Common myeloid progenitor, CD34-positive (primary cell): ENCODE measurements at places on chromosomes 3 and 15.

DNA sequence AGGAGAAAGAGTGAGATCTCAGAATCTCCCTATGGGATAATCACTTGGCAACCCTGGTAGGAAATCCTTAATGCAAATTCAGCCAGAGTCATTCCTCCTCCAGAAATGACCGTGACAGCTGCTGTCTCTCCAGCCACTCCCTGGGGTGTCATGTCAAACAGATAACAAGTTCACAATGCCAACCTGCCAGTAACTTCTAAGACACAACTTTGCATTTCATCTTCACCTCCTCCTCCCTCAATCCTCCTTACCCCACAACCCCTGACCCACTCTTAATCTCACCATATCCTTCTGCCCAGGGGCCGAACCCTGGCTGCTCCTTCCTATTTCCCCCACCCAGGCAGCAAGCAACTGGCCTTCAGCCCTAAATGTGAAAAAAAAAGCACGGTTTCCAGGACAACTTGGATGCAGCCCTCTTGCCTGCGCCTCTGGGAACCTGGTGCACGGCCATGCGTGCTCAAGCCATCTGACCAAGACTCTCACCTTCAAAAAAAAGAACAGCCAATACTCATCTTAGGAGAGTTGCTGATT is 166.0 kb downstream of the NTRK3 start:
- no peak for DNase-seq

DNA sequence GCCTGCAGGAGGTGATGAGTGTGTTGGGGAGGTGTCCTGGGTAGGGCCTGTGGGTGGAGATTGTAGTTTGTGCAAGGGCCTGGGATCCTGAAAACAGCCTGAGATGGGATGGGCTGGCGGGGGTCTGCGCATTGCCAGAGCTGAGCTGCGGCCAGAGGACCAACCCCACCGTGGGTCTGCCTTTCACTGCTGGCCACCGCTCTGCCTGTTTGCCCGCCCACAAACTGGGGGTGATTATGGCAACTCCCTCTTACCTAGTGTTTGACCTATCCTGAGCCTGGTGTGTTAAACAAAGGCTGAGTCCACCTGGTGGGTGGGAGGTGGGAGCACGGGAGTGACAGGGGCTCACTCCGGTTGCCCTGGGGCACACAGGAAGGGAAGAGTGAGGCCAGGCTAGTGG is 9.8 kb downstream of the ABTB1 start:
- DNase-seq: no peak

DNA sequence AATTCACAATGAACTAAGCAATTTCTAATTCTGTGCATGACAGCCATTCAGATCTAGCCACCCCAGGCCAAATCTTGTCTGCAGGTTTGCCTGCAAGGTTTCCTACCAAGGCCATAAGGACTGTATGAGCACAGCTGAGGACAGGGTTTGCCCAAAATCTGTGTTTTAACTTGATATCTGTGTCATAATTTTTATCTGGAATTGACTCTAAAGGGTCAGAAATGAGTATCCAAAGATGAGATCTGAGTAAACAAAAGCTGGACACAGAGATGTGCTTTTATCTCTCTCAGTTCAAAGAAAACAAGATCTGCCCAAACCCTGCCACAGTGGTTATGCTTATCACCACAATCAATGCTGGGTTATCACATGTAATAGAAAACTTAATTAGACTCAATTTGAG is 154.6 kb upstream of the COL8A1 start:
- DNase-seq: no peak

DNA sequence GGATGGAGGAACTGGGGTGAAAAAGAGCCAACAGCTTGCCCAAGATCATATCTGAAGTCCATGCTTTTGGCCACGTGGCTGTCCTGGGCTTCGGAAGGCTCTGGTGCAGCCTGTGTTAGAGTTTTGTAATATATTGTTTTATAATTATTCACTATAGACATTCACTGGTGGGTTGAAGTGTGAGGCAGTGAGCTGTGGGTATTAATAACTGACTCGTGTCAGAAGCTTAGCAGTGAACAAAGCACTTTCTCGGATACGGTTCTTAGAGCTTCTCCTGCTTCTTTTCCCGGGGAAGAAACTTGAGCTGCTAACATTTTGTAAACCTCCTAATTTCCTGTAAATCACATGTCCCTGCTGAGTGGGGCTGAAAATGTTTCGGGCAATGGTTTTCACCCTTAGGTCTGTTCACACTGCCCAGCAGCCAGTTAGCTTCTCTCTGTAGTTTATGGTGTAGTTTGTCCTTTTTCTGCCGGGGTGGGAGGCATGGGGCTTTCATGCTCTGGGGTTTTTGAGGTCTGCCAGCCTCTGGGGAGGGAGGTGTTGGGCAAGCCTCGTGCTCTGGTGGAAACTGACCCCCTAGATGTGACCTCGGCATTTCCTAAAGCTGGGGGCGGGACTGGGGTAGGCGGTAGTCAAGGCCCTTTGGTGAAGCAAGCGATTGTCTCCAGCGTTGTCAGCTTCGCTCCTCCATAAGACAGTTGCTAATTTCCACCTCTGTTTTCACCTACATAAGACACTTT is 1.7 kb downstream of the MRAS start:
- DNase-seq: no peak

- DNase-seq: no peak
Measured at GRCh38 chr15:76730262-76730661, 174.9 kb downstream of the SCAPER start.

DNA sequence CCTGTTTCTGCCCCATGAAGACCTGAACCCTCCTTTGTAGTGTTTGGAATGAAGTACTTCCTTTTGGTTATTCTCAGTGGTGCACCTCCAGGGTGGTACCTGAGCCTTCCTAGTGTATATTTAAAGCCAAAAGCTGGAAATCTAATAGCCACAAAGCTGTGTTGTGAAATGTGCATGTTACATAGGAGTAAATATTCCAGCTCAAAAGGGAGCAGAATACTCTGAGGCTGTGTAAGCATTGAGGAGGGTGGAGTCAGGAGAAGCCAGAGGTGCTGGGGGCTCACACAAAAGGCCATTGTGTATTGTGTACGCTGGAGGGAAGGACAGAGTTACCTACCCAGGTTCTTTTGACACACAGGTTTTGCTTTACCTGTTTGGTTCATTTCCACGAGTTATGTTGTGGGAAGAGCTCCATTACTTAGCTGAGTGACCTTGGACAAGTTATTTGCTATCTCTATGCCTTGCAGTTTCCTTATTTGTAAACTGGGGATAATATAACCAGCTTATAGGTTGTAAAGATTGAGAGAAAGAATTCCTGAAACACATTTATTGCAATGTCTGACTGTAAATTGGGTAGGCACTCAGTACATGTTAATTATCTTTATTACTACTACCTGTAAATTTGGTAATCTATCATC is 24.7 kb downstream of the GPR171 start:
- DNase-seq: no peak

- no peak for DNase-seq
Measured at GRCh38 chr3:138964923-138965322, 17.9 kb downstream of the FOXL2NB start.

GRCh38 chr15:96079041-96079440 is 251.5 kb upstream of the NR2F2 start:
- no peak for DNase-seq
